Glomerular endothelial cell (primary cell): ENCODE measurements at places on chromosomes 5 and 9. TPM values are rescaled to one million over a fixed set of nuclear protein-coding genes. Genes with fewer than 3 reads are reported as not detected.

NRG2 gene
- 0.23 and 0.39 TPM in 2 replicates for total RNA-seq

TAF11L10 gene
- total RNA-seq, result not detected in 2 replicates

- no peak for DNase-seq
Observed at GRCh38 chr5:107275333-107275732, 395.4 kb downstream of the EFNA5 start.

DMGDH gene
- 1.1 TPM in 1 of 2 replicates, not detected in the other for total RNA-seq

DDX31 gene
- total RNA-seq, result 12.9 and 16.8 TPM in 2 replicates

PFN3 gene
- total RNA-seq, result not detected in 2 replicates
